ENCODE measurements at places on chromosomes 4 and X. TPM values are rescaled to one million over a fixed set of nuclear protein-coding genes. Genes with fewer than 3 reads are reported as not detected.

- no peak for DNase-seq
- H3K27me3 ChIP-seq, result no peaks in the 10 kb centered on the region
- H3K4me3 ChIP-seq, result no peak overlapping the region
- H3K4me1 ChIP-seq, result peaks cover 53% of the 10 kb centered on the region
- no peak overlapping the region for H3K27ac ChIP-seq
Measured at GRCh38 chr4:173211222-173211621, 42.6 kb downstream of the GALNT7 start.

DNA sequence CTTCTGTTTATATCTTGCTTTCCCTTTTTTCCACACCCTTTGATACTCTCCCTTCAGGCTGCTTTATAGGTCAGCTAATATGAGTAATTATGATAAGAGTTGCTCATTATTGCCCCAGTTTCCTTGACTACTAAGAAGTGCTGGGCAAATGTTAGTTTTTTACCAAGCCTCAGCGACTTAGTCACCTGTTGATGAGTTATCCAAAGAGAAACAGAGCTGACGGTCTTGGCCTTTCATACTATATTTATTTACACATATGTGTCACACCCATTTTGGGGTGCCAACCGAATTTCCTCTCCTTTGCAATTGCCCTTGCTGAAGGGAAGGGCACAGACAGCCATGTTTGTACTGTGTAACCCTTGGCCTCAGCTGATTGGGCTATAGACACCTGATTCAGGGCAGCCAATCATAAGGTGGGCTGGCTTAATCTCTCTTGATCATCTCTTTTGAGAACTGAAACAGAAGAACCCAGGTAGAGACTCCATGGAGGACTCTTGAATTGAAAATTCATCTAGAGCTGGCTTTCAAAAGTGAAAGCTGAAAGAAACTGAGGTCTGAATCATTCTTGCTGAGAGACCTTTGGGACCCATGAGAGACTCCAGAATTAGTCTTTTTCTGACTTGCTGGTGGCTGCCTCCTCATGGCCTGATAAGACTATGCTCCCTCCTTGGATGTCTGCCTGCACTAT is 111.7 kb upstream of the RPS6KA3 start:
- H3K36me3 ChIP-seq, result no peaks in the 10 kb centered on the region
- peak; percentile 68 for DNase-seq
- H3K27ac ChIP-seq, result no peak overlapping the region

- no peak overlapping the region for H3K27ac ChIP-seq
- H3K27me3 ChIP-seq, result no peaks in the 10 kb centered on the region
- no peaks in the 10 kb centered on the region for H3K4me1 ChIP-seq
- no peaks in the 10 kb centered on the region for H3K36me3 ChIP-seq
- H3K4me3 ChIP-seq, result no peak overlapping the region
Measured at GRCh38 chrX:132624466-132624865, 135.6 kb upstream of the MBNL3 start.

- no peaks in the 10 kb centered on the region for H3K36me3 ChIP-seq
- peaks cover 27% of the 10 kb centered on the region for H3K4me1 ChIP-seq
- peak; percentile 77 for DNase-seq
- no peaks in the 10 kb centered on the region for H3K27me3 ChIP-seq
- H3K4me3 ChIP-seq, result peak overlapping the region; percentile 63
- H3K27ac ChIP-seq, result peak overlapping the region; percentile 90
Measured at GRCh38 chrX:154515090-154515965, 704 bp downstream of the FAM3A start.

DNA sequence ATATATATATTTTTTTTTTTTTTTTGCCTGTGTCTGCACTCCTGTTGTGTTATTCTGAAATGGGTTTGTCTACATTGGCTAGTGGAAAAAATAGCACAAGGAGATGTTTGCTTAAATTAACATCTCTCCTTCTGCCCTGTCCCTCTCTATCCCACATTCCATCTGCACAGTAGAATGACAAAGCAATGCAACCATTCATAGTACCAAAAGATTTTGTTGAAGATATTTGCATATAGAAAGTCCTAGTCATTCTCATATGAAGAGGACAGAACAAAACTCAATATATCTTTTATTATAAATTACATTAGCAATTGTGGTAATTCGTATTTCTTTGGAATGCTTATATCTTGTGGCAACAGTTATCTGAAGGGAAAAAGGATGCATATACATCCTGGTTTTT is 88.3 kb upstream of the AGA start:
- H3K4me3 ChIP-seq, result no peak overlapping the region
- no peaks in the 10 kb centered on the region for H3K36me3 ChIP-seq
- H3K4me1 ChIP-seq, result no peaks in the 10 kb centered on the region
- no peak for DNase-seq
- H3K27ac ChIP-seq, result no peak overlapping the region

DNA sequence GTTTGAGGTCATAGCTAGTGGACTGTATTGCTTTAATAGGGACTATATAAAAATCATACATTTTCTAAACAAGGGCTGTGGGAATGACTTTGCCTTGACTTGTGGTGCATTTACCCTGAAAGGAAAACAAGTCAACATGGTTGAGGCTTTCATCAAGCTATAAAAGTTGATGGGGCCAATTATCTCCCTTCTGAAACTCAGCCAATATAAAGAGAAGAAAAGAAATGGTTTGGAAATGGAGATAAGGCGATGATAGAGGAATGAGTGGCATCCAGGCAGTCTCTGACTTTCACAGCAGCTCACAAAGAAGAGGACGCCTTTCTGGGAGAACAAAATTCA is 118.7 kb downstream of the SMARCA1 start:
- no peaks in the 10 kb centered on the region for H3K4me1 ChIP-seq
- no peak overlapping the region for H3K4me3 ChIP-seq
- no peak overlapping the region for H3K27ac ChIP-seq
- DNase-seq, result no peak
- H3K36me3 ChIP-seq, result no peaks in the 10 kb centered on the region
- H3K27me3 ChIP-seq, result no peaks in the 10 kb centered on the region

GRCh38 chr4:9143421-9144080 is 26.7 kb upstream of the FAM90A26 start:
- DNase-seq, result no peak
- no peak overlapping the region for H3K4me3 ChIP-seq
- H3K27ac ChIP-seq, result no peak overlapping the region

DNA sequence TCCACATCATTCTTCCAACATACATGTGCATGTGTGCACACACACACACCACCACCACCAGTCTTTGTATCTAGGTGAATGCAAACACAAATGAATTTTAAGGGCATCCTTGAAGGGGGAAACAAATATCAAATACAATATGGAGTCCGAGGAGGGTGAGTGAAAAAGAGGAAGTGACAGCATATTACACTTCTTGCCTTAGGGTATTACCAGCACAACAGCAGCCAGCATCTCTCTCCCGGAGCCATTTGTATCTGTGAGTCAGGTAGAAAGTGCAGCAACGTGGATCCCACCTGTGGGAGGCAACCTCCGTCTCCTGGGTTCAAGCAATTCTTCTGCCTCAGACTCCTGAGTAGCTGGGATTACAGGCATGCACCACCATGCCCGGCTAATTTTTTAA is 483.2 kb downstream of the SMARCA1 start:
- H3K27ac ChIP-seq, result no peak overlapping the region
- no peak overlapping the region for H3K4me3 ChIP-seq
- no peak for DNase-seq
- H3K36me3 ChIP-seq, result no peaks in the 10 kb centered on the region
- no peaks in the 10 kb centered on the region for H3K4me1 ChIP-seq
- H3K27me3 ChIP-seq, result no peaks in the 10 kb centered on the region

DNA sequence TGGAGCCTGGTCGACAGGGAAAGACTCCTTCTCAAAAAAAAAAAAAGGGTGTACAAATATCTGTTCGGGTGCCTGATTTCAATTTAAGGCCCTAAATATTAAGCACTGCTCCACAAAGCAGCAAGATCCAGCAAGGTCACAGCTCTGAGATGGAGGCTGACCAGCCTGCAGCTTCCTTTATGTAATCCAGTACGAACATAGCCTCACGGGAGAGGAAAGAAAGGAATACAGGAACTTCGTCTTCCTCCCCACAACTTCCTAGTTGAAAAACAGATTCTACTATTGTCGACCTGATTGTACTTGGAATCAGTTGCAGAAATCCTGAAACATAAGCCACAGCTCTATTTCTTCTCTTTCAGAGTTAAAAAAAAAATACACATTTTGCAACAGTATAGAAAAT is 53.5 kb upstream of the TBC1D9 start:
- no peaks in the 10 kb centered on the region for H3K27me3 ChIP-seq
- H3K36me3 ChIP-seq, result no peaks in the 10 kb centered on the region
- peaks cover 5% of the 10 kb centered on the region for H3K4me1 ChIP-seq
- no peak overlapping the region for H3K4me3 ChIP-seq
- H3K27ac ChIP-seq, result no peak overlapping the region

DNA sequence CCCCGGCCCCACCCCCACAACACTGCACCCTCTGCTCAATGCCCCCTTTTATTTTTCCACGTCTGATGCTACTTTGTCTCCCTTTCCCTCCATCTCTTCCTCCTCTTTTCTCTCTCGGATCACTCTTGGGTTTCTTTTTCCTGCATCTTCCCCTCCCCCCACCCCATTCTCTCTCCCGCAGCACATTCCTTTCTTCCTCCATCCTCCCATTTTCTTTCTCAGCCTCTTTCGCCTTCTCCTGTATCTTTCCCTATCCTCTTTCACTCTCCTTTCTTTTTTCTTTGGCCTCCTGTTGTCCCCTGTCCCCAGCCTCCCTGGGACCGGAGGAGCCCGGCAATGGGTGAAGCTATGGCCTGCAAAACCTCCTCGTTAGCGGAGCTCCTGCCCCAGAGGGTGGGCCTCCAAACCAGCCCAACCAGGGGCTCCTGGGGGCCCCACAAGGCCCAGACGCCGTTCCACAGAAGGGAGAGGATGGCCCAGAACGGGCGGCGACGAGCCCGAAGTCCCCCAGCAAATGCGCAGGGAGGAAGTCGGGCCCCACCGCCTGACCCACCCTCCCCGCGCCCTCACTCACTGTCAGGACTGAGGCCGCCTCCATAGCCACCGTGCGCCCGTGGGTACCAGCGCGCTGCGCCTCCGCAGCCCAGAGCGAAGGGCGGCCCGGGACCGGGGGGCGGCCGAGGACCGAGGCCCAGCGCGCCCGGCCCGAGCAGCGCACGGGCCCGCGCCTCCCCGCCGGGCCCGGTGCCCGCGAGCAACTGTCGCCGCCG is 807 bp downstream of the HMX1 start:
- no peak overlapping the region for H3K4me3 ChIP-seq
- no peak overlapping the region for H3K27ac ChIP-seq
- no peaks in the 10 kb centered on the region for H3K36me3 ChIP-seq
- H3K4me1 ChIP-seq, result peaks cover 40% of the 10 kb centered on the region

- H3K27me3 ChIP-seq, result no peaks in the 10 kb centered on the region
- no peaks in the 10 kb centered on the region for H3K36me3 ChIP-seq
- H3K27ac ChIP-seq, result peak overlapping the region; percentile 89
- H3K4me1 ChIP-seq, result no peaks in the 10 kb centered on the region
Measured at GRCh38 chrX:37686369-37686995, 891 bp downstream of the XK start.

DNA sequence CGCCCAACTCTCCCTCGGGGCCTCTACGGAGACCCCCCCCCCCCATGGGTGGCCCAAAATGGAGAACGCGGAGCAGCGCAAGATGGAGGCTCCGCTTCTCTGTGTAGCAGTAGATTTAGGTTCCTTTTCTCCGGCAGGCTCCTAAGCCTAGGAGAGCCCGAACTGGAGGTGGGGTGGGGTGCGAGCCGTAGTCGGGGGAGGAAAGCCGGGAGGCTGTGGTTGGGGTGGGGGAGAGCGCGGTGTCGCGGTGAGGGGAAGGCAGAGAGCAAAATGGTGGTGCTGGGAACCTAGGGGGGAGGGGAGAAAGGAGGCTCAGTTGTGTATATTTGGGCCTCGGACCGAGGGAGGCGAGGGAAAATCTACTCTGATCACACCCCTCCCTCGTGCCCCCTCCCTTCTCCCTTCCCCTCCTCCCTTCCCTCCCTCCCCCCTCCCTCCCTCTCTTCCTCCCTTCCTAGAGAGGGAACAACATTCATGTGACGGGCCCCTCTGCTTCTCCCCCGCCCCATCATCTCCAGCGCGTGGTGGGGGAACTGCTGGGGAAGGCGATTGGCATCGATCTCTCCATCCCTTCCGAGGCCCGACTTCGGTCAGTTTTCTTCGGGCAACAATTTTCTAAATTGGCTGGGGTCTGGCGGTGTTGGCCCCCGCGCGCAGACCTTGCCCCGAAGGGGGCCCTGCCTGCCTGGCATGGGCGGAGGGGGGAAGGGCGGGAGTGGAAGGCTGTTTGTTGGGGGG is at the start of gene STAG2:
Gene STAG2 (plus strand): TSS at position 439 of the 738 bp plus-strand sequence. CDS start 60,922 bp downstream, outside the sequence.
- no peaks in the 10 kb centered on the region for H3K4me1 ChIP-seq
- DNase-seq, result peak; percentile 94
- H3K4me3 ChIP-seq, result peak within 1 kb of the TSS; percentile 64
- peak within 1 kb of the TSS; percentile 97 for H3K27ac ChIP-seq
- no peaks in the 10 kb centered on the region for H3K27me3 ChIP-seq

DNA sequence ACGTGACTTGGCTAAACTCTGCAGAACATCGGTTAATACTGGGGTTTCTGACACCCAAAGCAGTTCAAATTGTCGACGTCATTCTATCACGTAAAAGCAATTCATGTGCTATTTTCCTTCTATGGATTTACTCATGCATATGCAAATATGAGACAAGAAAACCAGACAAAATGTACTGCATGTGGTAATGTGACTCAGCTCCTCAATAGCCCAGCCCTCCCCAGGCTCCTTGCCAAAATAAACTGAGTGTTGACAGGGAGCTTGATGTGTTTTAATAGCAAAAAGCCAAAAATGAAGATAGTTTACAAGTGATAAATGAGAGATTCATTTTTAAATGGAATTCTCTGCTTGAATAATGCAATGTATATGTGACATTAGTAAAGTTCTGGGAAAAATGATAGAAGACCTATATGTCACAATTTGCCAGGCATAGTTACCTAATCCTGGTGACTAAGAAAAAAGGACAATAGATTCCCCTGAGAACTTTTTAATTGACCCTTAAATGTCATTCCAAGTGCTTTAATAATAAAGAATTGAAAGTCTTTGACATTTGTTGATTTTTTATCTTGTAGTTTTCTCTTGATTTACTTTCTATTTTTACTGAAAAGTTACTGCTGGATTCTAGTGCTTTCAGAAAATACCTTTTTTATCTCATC is 1700.6 kb upstream of the TENM3 start:
- H3K27ac ChIP-seq, result no peak overlapping the region
- DNase-seq, result peak; percentile 69
- no peaks in the 10 kb centered on the region for H3K27me3 ChIP-seq
- H3K4me3 ChIP-seq, result no peak overlapping the region

- no peaks in the 10 kb centered on the region for H3K36me3 ChIP-seq
- H3K27ac ChIP-seq, result no peak overlapping the region
- H3K4me3 ChIP-seq, result no peak overlapping the region
Measured at GRCh38 chrX:52341493-52341892, 27.3 kb upstream of the XAGE2 start.

DNA sequence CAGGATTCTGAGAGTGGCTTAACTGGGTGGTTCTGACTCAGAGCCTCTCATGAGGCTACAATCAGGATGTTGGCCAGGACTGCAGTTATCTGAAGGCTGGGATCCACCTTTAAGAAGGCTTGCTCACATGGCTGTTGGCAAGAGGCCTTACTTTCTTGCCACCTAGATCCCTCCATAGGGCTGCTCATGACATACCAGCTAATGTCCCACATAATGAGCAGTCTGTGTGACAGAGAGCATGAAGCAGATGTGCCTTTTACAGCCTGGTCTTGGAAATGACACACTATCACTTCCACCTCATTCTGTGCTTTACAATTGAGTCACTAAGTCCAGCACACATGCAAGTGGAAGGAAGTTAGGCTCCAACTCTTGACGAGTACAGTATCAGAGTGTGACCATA is 4.3 kb upstream of the RBM3 start:
- no peaks in the 10 kb centered on the region for H3K27me3 ChIP-seq
- no peaks in the 10 kb centered on the region for H3K36me3 ChIP-seq
- no peaks in the 10 kb centered on the region for H3K4me1 ChIP-seq
- no peak overlapping the region for H3K4me3 ChIP-seq
- no peak for DNase-seq

The EXOC1L gene
- not detected for total RNA-seq

The SERPINA7 gene
- not detected for total RNA-seq

The F8A2 gene
- total RNA-seq, result 2.6 TPM

The KCND1 gene
- 0.45 TPM for total RNA-seq

The SPANXD gene
- not detected for total RNA-seq

The CXCL3 gene
- 45.1 TPM for total RNA-seq

The NMU gene
- total RNA-seq, result not detected

The GLRB gene
- total RNA-seq, result 12.1 TPM

All from stomach (tissue), 19 donors.